ENCODE measurements at places on chromosomes 7 and 10.
A peak's percentile ranks its signal among the peaks of the same experiment; 100 is the strongest.

DNA sequence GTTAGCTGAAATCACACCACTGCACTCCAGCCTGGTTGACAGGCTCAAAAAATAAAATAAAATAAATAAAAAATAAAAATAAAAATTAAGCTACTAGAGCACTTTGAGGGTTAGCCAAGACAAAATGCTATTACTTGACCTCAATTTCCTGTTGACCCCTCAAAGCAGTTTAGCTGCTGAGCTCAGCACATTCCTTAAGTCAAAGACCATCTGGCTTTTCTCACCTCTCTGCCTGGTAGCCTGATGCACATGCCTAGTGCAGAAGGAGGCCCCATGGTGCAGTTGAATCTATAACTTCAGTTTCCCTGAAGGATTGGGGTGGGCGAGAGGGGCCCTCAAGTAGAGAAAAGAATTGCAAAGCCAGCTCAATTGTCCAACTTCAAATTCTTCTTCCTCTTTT is 211.1 kb upstream of the GALNT17 start:
- DNase-seq, result no peak

DNA sequence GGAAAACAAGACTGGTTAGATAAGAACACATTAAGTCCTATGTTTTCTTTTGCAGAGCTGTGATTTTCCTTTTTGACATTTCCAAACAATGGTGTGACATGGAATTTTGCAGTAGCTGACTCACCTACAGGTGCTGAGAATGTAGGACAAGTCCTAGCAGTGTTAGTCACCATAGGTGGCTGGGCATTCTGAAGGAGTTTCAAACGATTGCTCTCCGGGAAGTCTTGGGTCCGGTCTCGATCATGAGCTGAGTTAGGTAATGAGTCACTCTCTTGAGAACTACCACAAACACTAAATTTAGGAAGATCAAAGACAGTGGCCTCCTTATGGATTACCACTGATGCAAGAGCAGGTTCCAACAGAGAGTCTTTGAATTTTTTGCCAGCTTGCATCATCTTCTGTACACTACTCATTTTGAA is 3.6 kb downstream of the FIGNL1 start:
- peak; percentile 38 for DNase-seq

- DNase-seq, result no peak
Measured at GRCh38 chr7:142870147-142870559, 15.3 kb downstream of the EPHB6 start.

DNA sequence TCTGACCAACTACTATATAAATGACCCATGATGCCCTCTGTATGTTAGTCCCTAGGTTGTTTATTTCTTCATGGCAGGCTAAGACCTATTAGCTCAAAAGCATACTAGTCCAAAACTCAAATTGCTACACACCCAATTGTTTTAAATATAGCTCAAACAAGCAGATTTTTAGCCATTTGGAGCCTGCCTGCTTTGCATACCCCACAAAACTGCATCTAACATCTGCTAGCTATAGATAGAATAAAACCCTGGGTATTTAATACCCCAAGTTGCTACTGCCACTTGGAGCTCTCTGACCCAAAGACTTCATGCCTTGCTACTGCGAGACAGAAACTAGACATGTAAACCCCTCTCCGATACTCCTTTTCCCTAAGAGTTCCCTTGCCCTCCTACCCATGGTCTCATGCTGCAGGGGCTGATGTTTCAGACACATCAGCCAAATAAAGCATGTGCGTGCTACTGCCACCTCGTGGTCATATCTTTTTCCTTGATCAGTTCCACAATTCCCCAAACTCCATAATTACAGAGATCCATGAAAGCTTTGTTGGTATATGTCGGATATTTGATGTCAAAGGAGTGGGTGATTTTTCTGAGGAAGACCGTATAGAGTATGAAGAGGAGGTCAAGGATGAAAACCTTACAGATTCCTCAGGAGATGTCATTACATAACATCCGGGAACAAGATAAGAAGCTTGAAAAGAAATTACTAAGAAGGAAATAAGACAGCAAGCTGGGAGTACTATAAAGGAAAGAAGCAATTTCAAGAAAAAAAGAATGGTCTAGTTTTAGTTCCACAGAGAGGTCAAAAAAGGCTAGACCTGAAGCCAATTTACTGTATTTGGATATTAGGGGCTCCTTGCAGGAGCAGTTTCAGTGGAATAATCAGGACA is 386.6 kb downstream of the SH2D4B start:
- no peak for DNase-seq

DNA sequence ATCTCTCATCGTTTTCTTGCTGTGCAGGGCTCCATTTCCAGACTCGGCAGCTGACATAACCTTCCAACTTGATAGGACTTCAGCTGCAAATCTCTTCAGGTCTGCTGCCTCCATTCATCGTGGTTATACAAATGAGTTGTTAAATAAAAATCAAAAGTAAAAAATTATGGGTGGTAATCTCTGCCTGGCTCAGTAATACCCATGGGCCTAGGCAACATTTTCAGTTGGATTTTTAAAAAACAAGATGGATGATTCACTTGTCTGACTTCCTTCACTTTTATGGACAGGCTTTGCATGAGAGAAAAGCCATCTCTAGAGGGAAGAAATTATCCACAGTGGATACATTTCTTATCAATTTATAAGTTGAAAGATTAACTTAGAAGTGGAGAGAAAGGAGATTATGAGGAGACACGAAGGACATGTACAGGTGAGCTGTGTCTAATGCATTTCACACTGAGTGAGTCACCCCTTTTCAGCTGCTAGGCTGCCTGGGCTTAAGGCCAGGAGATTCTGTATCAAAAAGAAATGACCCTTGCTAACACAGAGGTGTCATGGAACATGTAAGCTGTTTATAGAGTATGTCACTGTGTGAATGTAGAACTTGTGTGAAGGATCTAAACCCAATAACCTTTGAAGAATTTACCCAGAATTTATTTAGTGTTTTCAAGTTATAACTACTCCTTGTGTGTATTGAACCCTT is 495.1 kb downstream of the AUTS2 start:
- DNase-seq, result no peak

- DNase-seq, result no peak
Measured at GRCh38 chr10:46240684-46241565, 45.9 kb upstream of the ANTXRL start.

GRCh38 chr7:67484244-67484751 is 487.7 kb downstream of the TYW1 start:
- DNase-seq, result no peak

GRCh38 chr7:55244006-55244745 is 121.0 kb upstream of the LANCL2 start:
- DNase-seq, result no peak

DNA sequence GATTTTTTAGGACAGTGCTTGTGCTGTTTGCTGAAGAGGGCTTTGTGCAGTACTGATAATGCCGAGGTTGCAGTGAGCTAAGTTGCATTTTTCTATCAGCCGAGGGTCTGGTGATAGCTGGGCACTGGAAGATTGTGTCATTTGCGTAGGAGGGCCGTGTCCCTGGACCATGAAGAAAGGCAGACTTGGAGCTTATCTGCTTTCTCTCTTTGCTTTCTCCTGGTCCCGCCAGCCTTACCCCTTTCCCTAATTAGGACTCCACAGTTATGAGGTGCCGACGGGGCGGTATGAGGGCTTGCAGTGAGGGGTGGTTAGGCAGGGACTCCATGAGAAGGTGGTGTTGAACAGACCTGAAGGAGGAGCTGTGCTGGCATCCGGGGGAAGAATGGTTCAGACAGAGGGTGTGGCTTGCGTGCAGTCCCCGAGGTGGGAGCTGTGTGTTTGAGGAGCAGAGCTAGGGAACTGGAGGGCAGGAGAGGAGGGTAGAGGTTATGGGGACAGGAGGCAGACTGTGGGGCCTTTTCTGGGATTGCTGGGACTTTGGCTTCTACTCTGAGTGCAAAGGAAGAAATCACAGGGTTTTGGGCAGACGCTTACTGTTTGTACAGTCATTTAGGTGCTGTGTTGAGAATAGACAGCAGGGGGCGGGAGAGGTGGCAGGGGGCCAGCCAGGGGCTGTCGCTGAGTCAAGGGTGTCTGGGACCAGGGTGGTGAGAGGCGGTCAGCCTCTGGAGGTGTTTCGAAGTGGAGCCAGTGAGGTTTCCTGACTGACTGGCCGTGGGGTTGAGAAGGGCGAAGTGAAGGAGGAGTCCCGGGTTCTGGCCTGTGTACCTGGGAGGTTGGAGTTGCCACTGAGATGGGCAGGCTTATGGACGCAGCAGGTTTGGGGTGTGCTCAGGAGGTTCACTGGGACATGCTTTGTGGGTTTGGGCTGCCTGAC is 43.4 kb downstream of the PRF1 start:
- peak; percentile 62 for DNase-seq

DNA sequence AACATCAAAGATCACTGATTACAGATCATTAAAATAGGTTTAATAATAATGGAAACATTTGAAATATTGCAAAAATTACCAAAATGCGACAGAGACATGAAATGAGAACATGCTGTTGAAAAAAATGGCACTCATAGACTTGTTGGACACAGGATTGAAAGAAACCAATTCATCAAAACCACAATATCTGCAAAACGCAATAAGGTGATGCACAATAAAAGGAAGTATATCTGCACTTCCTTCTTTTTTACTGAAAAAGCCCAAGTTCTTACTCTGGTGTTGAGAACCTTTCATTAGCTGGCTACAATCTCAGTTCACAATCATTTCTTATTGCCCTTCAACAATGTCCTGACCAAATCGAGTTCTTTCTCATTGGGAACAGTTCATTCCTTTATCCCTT is 28.7 kb downstream of the TMEM106B start:
- DNase-seq, result no peak

DNA sequence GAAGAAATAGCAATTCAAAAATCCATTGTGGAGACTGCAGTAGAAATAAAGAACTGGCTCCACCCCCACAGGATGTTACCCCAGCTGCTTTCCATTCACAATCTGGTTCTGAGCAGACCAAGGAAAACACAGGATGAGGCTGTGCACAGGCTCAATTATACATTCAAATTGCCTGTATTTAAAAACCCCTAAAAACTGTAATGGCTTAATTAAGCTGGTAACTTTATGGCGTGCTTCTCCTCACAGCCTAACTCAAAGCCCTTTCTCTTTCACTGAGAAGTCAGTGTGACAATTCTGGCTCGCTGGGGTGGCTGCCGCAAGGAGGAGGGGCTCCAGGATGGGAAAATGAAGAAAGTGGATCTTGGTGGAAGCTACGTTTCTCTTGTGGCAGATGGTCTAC is 1191.1 kb downstream of the SORCS1 start:
- no peak for DNase-seq

GRCh38 chr10:97851341-97852001 is 1.8 kb downstream of the GOLGA7B start:
- peak; percentile 32 for DNase-seq

DNA sequence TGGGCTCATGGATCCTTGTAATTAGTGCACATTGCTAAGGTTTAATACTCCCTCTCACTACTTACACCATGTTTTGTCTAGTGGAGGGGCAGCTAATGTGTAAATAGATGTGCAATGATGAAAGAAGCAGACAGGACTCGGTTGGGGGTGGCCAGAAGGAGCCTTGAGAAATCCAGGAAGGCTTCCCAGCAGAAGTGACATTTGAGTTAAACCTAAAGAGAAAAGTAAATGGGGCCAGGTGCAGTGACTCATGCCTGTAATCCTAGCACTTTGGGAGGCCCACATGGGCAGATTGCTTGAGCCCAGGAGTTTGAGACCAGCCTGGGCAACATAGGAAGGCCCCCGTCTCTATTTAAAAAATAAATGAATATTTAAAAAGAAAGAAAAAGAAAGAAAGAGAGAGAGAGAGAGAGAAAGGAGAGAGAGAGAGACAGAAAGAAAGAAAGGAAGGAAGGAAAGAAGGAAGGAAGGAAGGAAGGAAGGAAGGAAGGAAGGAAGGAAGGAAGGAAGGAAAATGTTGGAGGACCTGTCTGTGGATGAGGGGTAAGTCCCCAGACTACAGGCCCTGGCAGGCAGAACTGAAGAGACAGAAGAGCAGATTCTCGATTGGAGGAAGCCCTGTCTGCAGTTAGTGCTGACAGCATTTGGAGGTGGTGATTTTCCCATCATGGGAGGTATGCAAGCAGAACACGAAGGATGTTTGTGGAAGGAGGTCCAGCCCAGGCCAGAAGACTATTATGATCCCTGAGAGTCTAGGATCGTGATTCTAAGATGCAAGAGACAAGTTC is 3.6 kb downstream of the ELN start:
- DNase-seq, result no peak

GRCh38 chr10:90286406-90286805 is 571.4 kb downstream of the HTR7 start:
- no peak for DNase-seq

DNA sequence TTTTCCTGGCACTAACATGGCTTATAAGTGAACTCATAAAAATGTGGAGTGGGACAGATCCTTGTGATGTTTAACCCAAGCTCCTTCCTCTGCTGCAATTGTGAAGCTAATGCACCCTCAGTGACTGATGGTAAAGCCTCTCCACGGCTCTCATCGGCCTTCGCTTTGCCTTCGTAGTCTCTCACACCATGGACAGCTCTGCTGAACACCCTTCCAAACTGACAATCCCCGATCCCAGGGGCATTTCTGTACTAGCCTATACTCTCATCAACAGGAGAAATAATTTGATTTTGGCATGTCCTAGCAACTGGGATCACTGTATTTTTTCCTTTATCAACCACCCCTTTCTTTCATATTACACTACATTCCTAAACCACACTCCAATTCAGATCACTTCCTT is 6.1 kb downstream of the ZNF777 start:
- no peak for DNase-seq

GRCh38 chr7:12004581-12004980 is 172.6 kb upstream of the THSD7A start:
- DNase-seq, result no peak

DNA sequence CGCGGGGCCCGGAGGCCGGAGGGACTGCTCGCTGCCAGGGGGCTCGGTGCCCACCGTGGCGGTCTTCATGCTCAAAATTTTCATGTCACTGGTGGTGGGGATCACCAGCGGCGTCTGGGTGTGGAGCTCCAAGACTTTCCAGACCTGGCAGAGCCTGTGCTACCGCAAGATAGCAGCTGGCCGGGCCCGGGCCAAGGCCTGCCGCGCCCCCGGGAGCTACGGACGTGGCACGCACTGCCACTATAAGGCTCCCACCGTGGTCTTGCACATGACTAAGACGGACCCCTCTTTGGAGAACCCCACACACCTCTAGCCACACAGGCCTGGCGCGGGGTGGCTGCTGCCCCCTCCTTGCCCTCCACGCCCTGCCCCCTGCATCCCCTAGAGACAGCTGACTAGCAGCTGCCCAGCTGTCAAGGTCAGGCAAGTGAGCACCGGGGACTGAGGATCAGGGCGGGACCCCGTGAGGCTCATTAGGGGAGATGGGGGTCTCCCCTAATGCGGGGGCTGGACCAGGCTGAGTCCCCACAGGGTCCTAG is 2.0 kb downstream of the FZD9 start:
- DNase-seq, result no peak

Measured in T-helper 2 cell treated with Interferon-gamma antibody and Interleukin-4, amounts not matched to agents 5 μg/mL and 100 μg/mL, for 36 hours (primary cell).